Neuronal stem cell (in vitro differentiated cells): ENCODE measurements at places on chromosomes 6 and 20.

DNA sequence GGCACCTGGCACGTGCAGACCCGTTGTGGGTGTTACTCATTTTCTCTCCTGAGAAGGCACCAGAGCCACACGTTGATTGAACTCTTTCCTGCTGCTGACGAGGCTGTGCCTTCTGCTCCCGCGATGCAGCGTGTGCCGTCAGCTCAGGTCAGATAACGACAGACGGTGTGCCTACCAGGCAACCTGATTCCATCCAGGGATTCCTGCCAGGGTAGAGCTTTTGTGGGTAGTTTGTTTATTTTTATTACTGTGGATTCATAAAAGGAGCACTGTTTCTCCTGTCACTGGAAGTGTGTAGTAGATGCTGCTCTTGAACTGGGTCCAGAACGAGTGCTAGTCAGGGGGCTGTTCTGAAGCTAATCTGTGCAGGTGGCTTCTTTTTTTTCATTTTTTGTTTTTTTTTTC is 20.7 kb downstream of the PRPF6 start:
- DNase-seq = no peak

DNA sequence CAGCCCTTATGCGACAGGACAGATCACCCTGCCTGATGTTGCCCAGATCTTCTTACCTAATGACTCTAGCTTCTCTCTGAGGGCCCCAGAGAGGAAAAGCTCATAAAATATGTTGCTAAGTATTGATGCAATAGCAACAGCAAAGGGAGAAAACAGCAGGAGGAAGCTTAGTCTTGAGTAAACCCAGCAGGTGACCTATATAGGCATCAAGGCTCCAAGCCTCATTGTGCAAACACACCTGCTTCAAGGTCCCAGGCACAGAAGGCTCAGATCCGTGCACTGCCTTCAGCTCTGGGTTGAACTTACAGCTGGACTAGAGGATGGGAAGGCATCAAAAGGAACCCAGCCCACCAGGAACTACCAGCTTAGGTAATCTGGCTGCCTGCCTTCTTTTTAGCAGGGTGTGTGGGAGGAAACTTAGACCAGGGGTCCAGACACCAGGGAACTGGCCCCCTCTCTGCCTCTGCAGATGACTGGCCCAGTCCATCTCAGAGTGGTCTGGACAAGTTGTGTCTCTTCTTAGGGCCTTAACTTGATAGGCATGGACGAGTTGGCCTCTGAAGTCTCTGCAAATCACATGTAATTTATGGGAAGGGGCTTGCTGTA is 34.4 kb downstream of the TGM3 start:
- no peak for DNase-seq

DNA sequence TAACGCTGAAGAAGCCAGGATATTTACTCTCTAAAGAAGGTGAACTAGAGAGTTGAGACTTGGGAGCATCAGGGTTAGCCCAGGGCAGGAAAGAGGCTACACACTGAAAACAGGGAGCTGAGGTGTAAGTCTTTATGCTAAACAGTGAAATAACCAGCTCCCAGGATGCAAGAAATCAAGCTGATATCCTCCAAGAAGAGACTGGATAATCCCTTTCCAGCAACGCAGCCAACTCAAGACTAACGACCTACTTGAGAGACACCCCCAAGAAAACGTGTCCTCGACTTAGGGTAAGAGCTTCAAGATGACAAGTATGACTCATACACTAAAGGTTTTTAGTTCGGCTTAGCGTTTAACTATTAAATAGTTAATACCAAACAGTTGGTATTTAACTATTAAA is 202.2 kb downstream of the TASP1 start:
- no peak for DNase-seq

DNA sequence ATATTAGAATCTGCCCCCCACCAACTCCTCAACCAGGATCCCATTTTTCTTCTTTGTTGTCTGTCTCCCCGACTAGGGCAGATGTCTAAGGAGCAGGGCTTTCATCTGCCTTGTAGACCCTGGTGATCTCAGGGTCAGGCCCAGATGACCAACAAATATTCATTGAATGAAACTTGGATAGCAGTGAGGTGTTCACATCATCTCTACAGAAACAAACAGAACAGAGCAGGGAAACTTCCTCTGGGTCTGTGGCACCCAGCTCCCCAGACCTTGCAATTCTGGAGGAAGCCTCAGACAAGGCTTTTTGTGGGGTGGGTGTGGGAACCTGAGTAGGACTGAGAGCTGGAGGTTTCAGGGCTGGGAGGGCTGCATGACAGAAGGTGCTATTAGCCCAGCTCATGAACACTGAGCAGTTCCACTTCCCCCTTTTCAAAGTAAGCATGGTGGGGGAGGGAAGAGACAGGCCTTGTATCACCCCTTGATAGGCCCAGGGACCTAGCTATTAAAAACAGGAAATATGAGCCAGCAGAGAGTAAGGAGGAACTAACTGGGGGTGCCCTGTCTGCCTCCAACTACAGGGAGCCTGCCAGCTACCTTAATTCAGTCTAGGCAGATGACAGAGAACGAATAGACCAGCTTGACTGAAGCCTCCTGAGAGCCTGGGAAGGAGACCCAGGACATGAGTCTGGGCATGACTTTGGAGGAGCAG is 37.3 kb upstream of the TOP1 start:
- no peak for DNase-seq

GRCh38 chr6:68675548-68675947 is 40.5 kb downstream of the ADGRB3 start:
- DNase-seq = no peak

DNA sequence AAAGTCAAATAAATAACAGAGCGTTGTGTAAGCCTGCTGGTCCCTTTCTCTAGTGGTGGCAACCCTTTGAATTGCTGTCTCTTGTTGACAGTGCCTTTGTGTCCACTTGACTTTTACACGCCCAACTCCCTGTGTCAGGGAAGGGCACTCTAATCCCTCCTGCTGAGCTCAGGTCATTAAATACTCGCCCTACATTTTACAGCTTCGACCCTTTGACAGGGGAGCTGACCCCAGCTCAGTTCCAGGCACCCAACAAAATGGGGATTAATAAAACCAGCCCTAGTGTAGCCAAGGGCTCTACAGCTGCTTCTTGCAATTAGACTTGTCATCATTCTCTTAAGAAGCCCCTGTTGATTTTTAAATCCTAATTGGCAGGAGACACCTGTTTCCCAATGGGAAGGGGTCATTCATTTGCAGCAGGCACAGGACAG is 308.2 kb downstream of the EYA4 start:
- peak; percentile 94 for DNase-seq

DNA sequence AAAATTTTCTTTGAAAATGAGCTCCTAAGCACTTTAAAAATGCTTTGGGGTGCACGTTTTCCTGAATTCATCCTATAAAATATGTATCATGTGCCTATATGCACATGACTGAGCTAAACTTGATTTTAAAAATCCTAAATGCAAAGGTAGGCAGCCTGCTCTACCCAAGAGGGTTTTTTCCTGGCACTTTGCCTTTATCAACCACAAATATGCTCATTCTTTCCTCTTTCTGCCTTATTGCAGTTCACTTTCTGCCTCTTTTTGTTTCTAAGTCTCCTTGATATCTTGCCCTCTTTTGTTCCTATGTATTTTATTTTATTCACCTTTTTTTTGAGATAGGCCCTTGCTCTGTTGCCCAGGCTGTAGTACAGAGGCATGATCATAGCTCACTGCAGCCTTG is 229.3 kb downstream of the GRM1 start:
- no peak for DNase-seq

DNA sequence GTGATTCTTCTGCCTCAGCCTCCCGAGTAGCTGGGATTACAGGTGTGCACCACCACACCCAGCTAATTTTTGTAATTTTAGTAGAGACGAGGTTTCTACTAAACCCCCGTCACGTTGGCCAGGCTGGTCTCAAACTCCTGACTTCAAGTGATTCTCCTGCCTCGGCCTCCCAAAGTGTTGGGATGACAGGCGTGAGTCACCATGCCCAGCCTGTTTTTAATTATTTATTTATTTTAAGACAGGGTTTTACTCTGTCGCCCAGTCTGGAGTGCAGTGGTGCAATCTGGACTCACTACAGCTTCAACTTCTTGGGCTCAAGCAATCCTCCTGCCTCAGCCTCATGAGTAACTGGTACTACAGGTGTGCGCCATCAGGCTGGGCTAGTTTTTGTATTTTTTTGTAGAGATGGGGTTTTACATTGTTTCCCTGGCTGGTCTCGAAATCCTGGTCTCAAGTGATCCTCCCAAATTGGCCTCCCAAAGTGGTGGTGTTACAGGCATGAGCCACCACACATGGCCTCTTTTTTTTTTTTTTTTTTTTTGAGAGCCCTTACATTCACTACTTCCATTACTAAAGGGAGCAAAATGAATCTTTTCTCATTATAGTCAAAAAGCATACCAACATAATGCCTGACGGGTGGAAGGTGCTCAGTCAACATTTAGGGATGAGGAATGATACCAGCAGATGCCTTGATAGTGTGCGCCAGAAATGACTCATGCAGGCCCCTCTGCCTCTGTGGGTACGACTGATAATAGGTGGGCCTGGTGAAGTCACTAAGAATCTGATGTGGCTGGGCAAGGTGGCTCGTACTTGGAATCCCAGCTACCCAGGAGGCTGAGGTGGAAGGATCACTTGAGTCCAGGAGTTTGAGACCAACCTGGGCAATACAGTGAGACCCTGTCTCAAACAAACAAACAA is 17.8 kb upstream of the RALGAPB start:
- DNase-seq = no peak

DNA sequence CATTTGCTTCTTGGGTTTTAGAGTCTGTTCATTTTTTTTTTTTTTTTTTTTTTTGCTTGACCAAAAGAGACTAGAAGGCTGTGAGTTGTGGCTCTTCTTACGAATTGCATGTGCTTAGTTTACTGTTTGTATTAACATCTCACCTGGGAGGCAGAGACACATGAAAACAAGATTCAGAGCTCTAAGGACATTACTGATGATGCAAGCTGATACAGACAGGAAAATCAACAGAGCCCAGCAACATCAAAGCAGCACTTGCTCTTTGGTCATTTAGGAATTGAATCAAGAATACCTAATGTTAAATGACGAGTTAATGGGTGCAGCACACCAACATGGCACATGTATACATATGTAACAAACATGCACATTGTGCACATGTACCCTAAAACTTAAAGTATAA is 55.7 kb upstream of the HS3ST5 start:
- no peak for DNase-seq

DNA sequence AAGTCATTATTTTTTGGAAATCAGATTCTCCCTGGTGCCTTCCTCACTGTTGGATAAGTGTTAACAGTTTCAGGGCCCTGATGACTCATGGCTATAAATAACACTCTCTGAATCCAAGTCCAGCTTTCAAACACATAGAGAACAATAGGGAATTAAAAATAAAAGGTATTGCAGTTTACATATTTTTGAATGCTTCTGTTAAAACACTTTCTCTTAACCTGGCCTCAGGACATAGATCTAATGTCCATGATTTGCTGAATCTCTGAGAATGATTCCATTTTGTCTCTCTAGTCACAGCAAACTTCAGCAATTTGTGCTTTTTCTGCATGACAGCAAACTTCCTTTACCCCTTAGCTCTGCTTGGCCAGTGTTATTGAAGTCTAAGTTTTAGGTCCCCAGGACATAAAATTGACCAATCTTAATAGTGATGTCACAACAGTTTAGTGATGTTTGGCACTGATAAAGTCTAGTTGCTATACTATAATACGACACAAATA is 1192.4 kb upstream of the CITED2 start:
- no peak for DNase-seq
